Left lobe of liver (tissue), 2 donors: ENCODE measurements at places on chromosomes 4 and X.

- no peak for DNase-seq
Observed at GRCh38 chr4:7723625-7724024, 216.0 kb downstream of the AFAP1 start.

DNA sequence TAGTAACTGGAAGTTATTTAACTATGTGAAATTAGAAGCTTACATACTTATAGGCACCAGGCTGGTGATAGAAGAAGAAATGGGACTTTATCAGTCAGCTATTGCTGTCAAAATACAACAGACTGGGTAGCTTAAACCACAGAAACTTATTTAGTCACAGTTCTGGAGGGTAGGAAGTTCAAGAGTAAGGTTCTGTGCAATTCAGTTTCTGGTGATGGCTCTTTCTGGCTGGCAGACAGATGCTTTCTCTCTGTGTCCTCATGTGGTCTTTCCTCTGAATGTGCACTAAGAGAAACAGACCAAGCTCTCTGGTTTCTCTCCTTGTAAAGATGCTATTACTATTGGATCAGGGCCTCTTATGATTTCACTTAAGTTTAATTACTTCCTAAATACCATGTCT is 92.1 kb upstream of the ANKRD50 start:
- DNase-seq = no peak

DNA sequence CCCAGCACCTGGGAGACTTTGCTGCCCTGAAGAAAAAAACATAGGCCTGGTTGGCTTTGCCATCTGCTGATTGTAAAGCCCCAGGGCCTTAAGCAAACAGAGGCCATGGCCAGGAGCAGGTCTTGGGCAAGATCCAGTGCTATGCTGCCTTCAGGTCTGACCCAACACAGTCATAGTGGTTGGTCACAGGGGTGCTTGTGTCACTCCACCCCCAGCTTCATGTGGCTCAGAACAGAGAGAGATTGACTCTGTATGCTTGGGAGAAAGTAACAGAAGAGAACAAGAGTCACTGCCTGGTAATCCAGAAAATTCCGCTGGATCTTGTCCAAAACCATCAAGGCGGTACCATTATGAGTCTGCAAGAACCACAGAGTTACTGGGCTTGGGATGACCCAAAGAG is 24.4 kb upstream of the SMARCA5 start:
- DNase-seq = no peak

- no peak for DNase-seq
Observed at GRCh38 chrX:67724359-67725110, 180.7 kb downstream of the AR start.

- no peak for DNase-seq
Observed at GRCh38 chrX:113192418-113192817, 351.8 kb upstream of the AMOT start.

DNA sequence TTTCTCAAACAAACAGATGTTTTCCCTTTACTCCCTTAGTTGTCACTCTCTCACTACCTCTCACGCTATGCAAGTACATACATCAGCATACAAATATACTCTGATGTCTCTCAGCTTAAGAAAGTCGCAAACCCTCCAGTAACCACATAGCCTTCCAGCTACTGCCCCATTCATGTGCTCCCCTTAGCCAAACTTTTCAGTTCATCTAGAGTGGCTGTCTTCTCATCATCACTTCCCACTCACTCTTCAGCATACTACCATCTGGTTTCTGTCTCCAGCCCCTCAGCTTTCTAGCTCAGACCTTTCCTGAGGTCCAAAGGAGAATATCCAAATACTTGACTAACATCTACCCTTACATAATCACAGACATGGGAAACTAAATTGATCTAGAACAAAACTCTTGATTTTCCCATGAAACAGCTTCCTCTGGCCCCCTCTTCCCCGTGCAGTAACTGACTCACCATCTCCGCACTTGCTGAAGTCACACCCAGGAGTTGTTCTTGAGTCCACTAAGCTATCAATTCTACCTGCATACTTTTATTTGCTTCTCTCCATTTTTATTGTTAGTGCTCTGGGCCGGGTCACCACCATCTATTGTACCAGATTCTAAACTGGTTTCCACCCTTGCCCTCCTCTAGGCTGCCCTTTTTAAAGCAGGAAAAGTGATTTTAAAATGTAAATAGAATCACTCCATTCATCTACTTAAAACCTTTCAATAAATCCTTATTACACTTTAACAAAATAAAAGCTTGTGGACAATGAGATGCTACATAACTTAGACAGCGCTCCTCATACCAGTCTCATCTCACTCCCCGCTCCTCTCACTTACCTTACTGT is 57.2 kb downstream of the CASP6 start:
- no peak for DNase-seq

DNA sequence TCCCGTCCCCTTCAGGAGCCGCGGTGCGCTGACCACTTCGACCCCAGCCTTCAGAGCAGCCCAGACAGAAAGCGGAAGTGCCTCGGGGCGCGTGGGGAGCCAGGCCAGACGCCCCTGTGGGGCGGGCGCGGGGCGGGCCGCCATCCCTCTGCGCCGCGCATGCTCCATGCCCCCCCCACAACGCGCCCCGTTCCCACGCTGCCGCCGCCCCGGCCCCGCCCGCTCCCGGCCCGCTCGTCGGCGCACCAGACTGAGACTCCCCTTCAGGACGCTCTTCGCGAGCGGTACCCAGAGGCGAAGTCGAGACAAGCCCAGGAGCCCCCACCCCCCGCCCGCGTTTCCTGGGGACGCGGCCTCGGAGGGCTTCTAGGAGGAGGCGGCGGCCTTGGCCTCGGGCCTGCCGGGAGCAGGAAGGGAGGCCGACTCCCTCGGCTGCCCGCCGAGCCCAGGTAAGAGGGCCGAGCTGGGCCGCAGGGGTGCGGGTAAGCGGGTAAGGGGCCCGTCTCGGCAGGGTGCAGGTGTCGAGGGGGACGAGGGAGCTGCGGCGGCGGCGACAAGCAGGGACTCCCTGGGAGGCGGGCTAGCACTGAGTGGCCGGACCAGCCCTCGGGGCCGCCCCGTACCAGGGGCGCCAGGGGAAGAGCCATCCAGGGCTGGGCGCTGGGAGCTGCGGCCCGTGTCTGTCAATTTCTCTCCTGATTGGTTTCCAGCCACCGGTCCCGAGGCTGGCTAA is at the start of gene ZFP92:
Gene ZFP92 (plus strand): TSS at position 218 of the 733 bp plus-strand sequence. CDS start 6,851 bp downstream, outside the sequence.
- DNase-seq = no peak

GRCh38 chr4:5843573-5844530 is 49.0 kb downstream of the CRMP1 start:
- DNase-seq = no peak

GRCh38 chr4:68489338-68489737 is 42.1 kb downstream of the TMPRSS11E start:
- no peak for DNase-seq

DNA sequence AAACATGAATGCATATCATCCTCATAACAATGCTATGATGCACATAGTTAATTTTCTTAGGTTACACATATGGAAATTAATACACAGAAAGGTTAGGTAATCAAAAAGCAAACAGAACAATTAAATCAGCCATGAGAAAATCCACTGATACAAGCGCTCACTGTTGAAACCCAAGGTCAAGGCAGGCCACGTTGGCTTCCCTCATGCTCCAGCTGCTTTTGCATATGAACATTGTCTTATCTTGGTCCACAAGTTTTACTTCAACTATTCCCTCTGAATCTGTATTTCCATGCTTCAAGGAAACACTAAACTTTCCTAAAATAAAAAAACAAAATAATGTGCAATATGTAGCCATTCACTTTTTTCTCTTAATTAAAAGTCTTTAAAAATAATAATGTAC is 34.5 kb upstream of the PLA2G12A start:
- DNase-seq = no peak

DNA sequence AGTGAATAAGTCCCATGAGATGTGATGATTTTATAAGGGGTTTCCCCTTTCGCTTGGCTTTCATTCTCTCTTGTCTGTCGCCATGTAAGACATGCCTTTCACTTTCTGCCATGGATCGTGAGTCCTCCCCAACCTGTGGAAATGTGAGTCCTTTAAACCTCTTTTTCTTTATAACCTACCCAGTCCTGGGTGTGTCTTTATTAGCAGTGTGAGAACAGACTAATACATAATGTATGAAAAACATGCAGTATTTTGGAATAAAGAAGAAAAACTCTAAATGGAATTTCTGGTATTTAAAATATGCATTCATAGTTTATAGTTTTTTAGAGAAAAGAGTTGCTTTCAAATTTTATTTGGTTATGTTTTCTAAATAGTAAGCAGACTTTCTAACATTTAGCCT is 360.7 kb downstream of the PCDH7 start:
- DNase-seq = no peak

- DNase-seq = no peak
Observed at GRCh38 chrX:155966876-155967275, 30.6 kb upstream of the IL9R start.

DNA sequence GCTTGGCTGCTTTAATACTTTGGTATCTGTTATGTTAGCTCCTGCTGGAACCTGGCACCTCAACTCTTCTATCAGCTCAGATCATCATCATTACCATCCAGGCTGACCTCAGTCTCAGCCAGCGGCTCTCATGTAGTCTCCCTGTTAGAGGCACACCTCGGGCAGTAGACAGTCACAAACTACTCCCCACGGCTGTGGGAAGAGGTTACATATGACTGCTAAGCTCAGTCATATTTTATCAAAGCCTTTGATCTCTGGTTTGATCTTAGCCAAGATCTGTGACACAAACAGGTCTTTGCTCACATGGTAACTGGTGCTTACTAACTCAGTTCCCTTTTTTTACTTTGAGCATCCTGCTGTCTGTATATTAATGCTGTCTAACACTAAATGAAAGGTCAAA is 384.9 kb downstream of the CENPC start:
- no peak for DNase-seq

DNA sequence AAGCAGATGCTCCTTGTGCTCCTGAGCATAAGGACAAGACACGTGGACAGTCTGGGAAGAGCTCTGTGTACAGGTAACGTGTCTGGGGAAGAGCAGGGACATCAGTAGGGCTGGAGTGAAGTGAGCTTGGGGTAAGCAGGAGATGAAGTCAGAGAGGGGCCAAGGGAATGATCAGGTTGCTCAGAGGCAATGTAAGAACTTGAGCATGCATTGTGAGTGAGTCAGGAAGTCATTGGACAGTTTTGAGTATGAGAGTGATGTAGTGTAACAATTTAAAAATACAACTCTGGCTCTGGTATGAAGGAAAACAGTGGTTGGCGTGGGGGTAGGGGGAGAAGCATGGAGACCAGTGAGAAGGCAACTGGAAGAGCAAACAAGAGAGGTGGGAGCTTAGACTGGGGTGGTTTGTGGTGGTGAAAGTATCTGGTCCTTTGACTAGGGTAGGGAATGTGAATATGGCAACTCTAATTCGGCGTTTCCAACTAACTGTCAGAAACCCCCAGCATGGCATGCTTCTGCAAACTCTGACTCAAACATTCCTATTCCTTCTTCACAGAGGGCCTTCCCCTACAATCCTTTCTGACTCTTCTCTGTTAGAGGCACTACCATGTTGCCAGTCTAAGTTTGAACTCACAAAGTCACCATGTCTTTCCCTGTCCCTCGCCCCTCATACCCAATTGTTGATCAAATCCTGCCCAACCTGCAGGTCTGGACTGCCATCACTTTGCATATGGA is 57.2 kb downstream of the STBD1 start:
- DNase-seq = no peak

- no peak for DNase-seq
Observed at GRCh38 chr4:139576219-139576618, 20.2 kb upstream of the SETD7 start.

DNA sequence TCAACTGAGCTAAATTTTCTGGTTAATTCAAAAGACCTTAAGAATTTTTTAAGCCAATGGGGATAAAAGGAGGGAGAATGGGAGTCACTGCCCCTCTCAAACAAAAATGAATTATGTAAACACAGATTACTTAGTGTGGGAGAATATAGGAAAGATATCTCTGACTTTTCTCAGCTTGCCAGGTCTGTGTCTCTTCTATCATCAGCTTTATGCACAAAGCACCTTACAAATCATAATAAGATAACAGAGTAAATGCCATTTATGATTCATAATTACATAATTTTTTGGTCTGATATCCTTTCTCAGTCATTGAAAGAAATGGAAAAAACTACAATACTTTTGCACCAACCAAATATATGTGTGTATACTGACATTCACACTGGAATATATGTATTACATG is 604.6 kb upstream of the FAM241A start:
- DNase-seq = no peak

- DNase-seq = no peak
Observed at GRCh38 chr4:42531341-42532030, 125.4 kb downstream of the ATP8A1 start.

DNA sequence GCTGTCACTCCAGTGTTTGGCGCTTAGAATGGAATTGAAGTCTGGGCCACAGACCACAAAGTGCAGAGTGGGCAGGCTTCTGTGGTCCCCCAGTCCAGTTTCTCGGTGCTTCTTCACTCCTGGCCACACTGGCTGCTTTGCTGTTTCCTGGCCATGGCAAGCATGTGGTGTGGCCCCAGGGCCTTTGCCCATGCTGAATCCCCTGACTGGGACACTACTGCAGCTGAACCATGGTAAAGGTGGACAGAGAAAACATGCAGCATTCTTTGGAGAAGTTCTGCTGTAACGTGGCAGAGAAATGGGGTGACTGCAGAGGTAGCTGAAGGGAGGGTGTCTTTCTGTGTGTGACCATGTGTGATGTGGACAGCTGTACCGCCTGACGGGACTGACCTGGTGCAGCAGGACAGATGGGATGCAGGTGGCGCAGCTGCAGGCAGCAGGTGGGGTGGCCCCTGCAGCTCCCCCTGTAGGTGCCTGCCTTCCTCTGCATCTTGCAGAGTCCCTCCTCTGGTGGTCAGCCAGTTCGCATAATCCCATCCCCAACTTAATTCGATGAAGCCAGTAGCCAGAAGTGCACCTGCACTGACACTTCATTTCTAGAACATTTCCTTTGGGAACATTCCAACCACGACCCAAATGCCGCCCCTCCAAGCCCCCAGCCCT is 13.2 kb upstream of the S100P start:
- DNase-seq = no peak

GRCh38 chr4:42778349-42778748 is 114.2 kb upstream of the GRXCR1 start:
- no peak for DNase-seq

DNA sequence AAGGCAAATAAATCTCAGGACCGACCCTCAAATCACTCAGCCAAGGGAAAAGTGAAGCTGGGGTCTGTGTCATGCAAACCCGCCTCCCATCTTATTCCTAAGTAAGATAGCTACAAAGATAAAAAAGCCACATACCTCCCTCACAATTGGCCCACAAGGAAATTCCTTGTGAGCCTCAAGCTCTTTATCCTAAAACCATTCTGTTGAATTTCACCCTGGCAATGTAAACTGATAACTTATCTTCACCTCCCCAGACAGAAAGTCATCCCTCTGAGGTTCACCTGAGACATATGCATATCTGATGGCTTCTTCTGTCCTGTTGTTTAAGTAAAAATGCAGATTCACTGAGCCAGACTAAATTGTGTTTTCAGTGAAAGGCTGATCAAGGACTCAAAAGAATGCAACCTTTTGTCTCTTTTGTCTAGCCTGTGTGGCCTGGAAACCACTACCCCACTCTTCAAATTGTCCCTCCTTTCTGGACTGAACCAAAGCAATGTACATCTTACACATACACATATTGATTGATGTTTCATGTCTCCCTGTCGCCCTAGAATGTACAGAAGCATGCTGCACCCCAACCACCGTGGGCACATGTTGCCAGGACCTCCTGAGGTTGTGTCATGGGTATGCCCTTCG is 91.3 kb downstream of the MFAP3L start:
- DNase-seq = no peak
